ENCODE measurements at places on chromosomes 3 and 15.
A peak's percentile ranks its signal among the peaks of the same experiment; 100 is the strongest.

- no peak for DNase-seq
These were observed 243.3 kb upstream of the COL8A1 start for GRCh38 chr3:99394831-99395778.

GRCh38 chr3:102488331-102488730 is 53.5 kb downstream of the ZPLD1 start:
- peak; percentile 52 for DNase-seq

DNA sequence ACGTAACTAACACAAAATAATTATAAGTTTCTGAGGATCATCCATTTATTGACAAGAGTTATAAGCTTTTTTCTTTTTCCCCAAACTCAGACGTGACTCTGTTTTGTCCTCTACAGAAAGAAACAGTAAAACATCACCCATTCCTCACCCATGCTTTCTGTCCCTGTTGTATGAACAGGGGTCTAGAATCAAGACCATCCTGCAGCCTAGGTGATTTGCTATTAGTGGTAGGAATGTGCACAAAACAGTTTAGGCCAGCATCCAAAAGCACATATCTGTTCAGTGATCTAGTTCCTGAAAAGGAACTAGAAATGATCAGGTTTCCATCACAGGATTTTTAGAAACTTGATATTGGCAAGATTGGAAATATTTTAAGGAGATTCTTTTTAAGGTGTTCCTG is 527.6 kb downstream of the SOX2 start:
- DNase-seq = no peak

DNA sequence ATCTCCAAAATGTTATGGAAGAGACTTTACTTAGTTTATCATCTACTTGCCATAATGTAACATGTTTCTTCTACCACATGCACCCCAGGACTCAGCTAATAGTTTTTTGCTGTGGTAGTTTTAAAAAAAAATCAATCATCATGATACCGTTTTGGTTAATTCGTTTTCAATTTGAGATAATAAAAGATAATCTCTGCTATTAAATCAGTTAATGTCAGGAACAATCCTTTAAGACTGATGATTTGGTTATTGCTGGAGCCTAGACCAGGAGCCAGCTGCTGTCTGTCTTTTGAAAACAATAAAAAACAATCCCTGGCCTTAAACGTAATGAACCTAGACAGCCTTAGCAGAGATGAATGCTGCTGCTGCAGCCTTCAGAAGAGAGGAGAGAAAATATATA is 403.7 kb downstream of the OXSM start:
- DNase-seq = no peak

- DNase-seq = no peak
These were observed 1178.0 kb downstream of the ROBO1 start for GRCh38 chr3:78589778-78590177.

DNA sequence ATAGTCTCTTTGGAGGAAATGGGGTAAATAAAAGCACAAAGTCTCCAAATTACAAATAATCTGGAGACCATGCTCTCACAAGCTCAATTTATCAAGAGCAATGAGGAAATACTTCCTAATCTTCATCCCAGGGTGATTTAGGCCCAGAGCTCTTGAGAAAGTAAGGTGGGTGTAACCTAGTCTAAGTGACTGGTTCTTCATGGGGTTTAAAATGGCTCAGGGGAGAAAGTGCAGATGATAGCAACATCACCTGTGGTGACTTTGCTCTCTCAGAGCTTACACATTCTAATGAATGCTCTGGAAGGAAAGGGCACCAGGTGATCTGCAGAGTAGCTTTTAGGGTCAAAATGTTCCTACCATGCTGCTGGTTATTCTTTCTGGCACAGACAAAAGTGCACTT is 118.4 kb upstream of the TP63 start:
- DNase-seq = no peak

DNA sequence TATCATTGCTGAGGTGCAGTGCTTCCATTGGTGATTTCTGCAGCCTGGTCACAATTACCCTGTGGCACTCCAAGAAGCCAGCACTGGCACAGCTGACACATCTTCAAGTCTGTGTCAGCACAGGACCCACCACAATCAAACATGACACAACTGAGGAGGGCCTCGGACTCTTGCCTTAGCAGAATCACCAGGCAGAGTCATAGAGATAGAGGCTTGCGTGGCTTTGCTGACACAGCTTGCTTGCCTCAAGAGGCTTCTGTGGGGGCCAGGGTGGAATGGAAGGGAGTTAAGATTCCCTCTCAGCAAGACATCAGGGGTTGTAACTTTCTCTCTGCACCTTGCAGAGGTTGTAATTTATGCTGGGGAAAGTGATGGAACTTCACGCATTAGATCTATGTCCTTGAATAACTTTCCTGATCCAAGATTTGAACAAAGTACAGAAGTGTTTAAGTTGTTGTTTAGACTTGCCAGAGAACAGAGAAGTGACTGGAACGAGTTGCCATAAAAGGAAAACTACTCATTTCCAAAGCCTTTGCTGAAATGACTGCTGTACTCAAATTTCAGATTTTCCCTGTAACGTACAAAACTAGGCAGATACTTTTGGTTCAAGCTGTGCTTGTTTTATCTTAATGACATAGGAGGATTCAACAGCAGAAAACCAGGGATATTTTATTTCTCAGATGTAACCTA is 170.7 kb downstream of the DIPK2A start:
- no peak for DNase-seq

GRCh38 chr3:196931828-196932587 is 10.3 kb downstream of the NCBP2 start:
- no peak for DNase-seq

GRCh38 chr3:37136067-37136466 is 38.3 kb downstream of the LRRFIP2 start:
- no peak for DNase-seq

- no peak for DNase-seq
These were observed 226.9 kb downstream of the ADAMTS9 start for GRCh38 chr3:64460877-64461276.

GRCh38 chr15:48717458-48717857 is 71.9 kb upstream of the FBN1 start:
- no peak for DNase-seq

- DNase-seq = peak; percentile 81
These were observed 202.8 kb downstream of the SV2B start for GRCh38 chr15:91302588-91303439.

- peak; percentile 17 for DNase-seq
These were observed 127.0 kb downstream of the KLHL25 start for GRCh38 chr15:85667491-85668424.

GRCh38 chr15:96321639-96322535 is 8.6 kb upstream of the NR2F2 start:
- no peak for DNase-seq

- no peak for DNase-seq
These were observed 574.6 kb downstream of the VGLL3 start for GRCh38 chr3:86416334-86416733.

DNA sequence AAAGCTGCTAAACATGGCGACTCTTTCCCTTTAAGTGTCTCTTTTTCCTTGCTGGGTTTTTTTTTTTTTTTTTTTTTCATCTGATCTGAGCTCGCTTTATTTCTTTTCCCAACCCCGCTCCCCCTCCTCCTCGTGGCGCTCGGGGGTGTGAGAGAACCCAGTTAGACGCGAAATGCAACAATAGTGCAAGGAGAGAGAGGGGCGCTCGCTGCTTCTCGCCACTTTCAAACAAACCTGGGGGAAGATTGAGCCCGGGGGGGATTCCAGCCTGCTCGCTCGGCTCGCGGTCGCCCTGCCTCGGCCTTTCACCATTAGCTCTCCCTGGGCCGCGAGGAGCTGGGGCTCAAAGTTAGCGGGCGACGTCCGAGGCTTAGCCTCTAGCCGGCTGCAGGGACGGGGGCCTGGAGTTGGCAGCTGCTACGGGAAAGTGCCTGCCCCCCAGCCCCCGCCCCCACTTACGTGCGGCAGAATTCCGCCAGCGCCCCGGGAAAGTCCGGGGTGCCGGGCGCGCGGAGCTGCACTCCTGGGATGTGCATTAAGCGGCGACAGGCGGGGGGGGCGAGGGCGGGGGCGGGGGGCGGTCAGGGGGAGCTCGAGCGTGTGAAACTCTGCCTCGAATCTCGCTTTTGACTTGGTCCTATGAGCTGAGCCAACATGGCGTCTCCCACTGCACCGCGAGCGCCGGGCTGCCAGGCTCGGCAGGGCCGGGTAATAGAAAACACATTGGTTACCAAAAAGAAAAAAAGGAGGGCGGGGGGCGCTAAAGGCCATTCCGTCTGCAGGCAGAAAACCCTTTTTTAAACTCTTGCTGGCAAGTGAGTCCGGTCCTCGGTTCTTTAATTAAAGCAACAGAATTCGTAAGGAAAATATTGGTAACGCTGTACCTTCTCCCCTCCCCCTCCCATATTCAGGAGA is 10.4 kb downstream of the NR2F2 start:
- peak; percentile 54 for DNase-seq

DNA sequence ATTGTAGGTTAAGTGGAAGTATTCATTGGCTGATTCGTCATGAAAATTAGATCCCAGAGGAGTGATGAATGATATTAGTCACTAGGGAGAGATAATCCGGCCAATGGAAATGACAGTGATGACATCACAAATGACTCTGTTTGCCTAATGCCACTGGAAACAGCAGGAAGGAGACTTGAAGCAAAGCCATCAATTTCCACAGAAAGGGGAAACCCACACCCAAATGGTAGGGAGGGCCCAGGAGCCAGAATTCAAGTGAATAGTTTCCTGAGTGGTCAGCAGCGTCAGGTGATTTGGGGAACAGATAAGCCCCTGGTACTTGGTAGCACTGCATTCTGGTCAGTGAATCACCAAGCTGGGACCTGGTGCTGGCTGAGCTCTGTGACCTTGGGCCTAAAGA is 3.3 kb upstream of the ADAMTS9 start:
- DNase-seq = no peak

DNA sequence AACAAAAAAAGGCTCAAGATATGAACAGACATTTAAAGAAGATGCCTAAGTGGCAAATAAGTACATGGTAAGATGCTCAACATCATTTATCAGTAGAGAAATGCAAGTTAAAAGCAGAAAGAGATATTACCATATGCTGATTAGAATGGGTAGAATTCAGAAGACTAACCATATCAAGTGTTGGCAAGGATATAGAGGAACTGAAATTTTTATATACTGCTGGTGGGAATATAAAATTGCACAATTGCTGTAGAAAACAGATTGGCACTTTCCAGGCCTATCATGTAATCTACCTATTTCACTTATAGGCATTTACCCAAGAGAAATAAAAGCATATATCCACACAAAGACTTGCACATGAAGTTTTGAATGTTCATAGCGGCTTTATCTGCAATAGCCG is 17.1 kb downstream of the SLC28A1 start:
- no peak for DNase-seq

GRCh38 chr3:197942956-197943556 is 6.9 kb upstream of the RPL35A start:
- peak; percentile 39 for DNase-seq

DNA sequence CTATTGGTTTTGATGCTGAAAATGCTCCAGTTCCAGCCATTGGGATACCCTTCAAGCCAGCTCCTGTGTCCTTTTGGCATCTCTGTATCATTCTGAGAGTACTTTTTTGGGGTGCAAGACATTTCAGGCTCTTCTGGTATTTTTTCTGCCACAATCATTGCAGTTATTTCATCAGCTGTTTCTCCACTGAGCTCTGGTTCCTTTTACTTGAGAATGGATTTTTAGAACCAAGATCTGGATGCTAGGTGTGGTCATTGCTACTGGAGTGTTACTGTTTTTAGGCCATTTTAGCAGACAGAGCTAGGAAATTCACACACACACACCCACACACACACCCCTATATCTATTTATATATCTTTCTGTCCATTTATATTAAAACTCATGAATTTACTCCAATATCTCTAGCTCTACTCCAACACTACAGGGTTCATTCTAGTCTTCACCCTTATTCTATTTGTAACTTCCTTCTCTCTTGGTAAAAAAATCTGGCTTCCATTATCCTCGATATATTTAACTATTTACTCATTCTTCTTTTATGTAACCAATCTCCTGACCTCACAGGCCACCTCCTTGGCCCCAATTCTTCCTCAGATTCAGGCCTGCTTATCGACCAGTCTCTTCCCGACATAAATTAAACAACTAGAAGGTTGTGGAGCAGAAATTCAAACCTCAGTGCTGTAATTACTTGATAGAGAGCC is 17.0 kb downstream of the SLC35G2 start:
- DNase-seq = no peak

DNA sequence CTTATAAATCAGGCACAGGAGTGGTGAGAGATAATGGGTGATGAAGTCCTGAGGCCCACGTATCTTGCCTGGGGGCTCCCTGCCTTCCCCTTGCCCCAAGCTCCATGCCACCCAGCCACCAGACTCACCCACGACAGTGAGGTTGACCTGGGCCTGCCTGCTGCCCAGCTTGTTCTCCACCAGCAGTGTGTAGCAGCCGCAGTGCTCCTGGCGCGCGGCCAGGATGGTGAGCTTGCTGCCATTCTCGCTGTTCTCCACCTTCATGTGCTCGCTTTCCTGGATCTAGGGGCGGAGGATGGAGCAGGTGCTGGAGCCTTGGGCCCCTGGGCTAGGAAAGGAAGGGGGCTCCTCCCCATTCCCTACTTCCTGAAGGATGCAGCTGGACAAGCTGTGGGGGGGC is 79.1 kb upstream of the HACD2 start:
- no peak for DNase-seq

DNA sequence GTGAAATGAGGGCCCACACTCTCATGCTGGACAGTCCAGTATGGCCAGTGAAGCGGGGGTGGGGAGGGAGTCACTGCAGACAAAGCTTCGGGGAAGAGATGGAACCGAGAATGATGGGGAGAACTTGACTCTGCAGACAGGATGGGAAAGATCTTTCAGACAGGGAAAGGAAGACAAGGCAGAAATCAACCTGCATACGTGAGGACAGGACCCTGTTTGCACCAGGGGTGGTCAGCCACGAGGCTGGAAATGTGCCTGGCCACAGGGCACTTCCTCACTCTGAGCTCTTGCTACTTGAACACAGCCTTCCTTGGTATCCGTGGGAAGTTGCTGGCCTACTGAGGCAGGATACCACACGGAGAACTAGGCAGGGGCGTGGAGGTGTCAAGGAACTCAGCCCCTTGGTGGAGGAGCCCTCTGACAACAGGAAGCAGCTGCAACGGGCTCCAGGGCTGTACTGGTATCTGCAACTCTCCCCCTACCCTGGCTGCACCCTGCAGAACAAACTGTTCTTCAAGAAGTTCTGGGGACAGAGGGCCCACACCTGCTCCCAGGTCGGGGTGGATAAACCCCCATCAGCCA is 9.3 kb upstream of the SRP14 start:
- DNase-seq = no peak

DNA sequence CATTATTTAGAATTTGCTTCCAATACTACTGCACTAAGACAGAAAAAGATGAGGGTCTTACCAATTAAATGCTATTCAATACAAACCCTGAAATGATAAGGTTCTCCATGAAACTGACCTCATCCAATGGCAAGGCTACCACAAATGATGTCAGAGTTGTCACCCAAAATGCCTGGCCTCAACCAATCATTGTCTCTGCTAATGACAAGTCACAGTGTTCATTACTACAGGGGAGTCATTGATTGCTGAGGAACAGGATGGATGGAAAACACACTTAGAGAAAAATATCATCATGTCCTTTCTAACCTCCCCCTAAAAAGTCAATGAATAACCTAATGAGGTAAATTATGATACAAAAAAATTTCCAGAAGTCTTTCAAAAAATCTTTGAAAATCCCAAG is 91.0 kb downstream of the FOXP1 start:
- no peak for DNase-seq

- no peak for DNase-seq
These were observed 296 bp downstream of the TPRA1 start for GRCh38 chr3:127590282-127590592.

GRCh38 chr3:152771120-152771519 is 63.8 kb upstream of the P2RY1 start:
- no peak for DNase-seq

Measured in Ammon's horn (tissue), 1 donor.